Hippocampal formation (tissue), 2 donors: ENCODE measurements at places on chromosomes 11 and 22.

DNA sequence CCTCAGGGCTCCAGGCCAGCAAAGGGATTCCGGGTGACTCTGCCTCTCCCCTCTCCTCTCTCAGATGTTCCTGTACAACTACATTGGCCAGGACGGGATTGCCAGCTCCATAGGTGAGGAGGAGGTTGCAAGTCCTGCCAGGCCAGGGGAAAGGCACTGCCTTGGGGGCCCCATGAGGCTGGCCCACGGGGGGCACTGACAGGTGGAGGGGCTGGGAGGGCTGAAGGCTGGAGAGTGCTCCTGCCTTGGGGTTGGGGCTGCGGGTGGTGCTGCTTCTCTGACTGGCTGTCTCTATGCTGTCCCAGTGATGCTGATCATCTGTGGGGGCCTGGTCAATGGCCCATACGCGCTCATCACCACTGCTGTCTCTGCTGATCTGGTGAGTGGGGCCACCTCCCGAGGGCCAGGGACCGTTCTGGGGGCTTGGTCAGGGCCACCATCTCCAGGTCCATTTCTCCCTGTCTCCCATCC, 21.7 kb downstream of the SLC37A2 start:
- no peak for DNase-seq

DNA sequence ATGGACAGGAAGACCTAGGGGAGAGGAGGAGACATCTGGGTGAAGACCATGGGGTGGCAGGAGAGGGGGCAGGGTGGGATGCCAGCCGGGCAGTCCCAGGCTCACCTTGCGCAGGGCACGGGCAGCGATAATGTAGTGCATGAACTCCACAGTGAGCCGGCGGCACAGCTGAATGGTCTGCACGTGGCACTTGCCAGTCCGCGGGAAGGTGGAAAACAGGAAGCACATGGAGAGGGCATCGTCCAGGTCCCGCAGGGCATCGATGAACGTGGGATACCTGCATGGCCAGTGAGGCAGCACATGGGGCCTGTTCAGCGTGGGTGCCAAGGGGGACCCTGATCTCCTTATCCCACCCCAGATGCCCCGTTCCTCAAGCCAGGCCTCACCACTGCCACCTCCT, 7.3 kb downstream of the PES1 start:
- DNase-seq: no peak

- no peak for DNase-seq
These were observed 804 bp downstream of the APIP start for GRCh38 chr11:34915136-34916014.

DNA sequence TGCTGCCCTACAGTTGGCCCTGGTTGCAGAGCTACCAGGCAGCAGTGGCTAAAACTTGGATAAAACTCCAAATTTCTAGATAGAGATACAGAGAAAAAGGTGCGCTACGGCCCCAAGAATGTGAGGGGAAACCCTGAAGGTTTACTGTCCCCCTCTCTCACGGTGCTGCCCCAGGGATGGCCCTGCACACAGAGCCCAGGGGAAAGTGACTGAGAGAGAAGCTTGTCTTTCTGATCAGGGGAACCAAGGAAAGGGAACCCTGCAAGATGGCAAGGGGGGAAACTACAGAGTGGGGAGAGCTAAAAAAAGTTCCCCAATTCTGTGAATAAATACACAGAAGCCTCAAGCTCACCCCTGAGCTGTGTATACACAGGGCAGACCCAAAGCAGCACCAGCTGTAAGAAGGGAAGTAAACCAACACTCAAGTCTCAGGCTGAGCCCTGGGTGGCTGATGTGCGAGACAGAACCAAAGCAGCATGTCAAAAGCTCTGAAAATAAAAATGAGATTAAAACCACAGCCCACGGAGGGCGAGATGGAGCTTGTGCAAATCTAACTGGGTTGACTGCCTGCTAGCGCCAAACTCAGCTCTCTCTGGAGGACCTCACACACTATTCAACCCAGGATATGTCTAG, 22.1 kb downstream of the GNB1L start:
- no peak for DNase-seq

DNA sequence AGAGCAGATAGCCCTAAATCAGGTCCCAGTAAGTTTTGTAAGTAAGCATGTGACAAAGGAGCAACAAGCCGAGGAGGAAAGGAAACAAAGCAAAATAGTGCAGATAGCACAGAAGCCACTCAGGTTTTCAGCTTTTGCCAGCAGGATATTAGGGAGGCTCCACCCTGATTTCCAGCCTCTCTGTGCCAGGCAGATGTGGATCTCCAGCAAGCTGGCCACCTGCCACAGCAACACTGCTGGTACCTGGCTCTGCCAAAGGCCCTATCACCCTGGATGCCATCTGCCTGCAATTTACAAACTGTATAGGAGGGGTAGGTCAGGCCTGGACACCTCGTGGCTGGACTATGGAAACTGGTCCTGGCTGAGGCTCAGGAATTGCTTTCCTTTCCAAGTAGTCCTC, 12.2 kb upstream of the NNMT start:
- DNase-seq: no peak
